Uterus (tissue), 4 donors: ENCODE measurements at places on chromosomes 16 and 17.
A peak's percentile ranks its signal among the peaks of the same experiment; 100 is the strongest.

- DNase-seq = no peak
Measured at GRCh38 chr16:55668340-55669281, 12.8 kb downstream of the SLC6A2 start.

- no peak for DNase-seq
Measured at GRCh38 chr16:4180511-4180910, 61.4 kb downstream of the SRL start.

- no peak for DNase-seq
Measured at GRCh38 chr17:28364665-28365363, at the start of gene SEBOX. SEBOX (minus strand) TSS chr17:28365199; CDS start chr17:28365151, 48 bp downstream.

GRCh38 chr17:33779234-33779591 is 475.9 kb upstream of the CCL2 start:
- peak; percentile 31 for DNase-seq

DNA sequence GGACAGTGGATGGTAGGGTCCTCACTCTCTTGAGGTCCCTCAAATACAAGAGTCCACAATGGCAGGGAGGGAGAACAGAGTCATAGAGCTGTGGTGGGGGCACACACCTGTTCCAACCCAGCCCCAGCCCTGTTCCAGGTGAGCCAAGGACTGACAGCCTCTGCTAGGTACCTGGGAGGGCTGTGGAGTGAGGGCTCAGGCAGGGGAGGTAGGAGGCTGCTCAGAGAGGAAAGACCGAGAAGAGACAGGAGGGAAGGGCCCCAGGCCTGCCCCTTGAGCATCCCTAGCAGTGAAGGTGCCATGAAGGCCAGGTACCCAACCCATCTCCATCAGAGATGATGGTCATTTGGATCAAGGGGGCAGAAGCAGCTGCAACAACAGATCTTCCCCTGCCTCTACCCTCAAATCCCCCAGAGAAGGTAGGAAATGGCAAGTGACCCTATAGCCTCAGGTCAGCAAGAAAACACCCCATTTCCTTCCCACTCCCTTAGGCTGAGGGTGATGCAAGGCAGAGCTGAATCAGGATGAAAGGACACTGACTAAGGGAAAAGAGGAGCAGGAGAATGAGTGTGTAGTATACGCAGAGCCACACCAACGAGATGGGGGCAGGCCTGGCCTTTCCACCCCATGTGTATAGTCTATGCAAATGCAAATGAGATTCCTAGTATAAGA is 28.6 kb downstream of the CD300LG start:
- no peak for DNase-seq

- no peak for DNase-seq
Measured at GRCh38 chr16:50273888-50274325, 7.6 kb downstream of the ADCY7 start.

DNA sequence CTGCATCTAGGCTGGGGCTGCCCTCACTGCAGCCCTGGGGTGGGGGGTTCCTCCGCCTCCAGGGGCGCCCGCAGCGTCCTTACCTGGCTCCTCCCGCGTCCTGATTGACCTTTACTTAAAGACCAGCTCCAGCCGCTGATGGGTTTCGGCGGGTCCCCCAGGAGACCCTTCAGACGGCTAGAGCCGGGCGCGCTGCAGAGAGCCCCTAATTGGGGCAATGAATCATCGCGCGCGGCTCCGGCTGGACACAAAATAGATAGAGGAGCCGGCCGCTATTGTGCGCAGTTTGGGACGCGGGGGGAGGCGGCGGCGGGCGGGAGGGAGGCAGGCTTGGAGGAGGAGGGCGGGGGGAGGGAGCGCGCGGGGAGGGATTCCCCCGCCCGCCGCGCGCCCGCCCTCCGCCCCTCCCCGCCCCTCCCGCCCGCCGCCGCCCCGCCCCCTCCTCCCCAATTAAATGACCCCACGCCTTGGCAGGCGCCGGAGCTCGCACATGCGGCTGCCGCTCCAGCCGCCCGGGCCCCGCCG is 56.5 kb upstream of the CIBAR2 start:
- DNase-seq = peak; percentile 80

DNA sequence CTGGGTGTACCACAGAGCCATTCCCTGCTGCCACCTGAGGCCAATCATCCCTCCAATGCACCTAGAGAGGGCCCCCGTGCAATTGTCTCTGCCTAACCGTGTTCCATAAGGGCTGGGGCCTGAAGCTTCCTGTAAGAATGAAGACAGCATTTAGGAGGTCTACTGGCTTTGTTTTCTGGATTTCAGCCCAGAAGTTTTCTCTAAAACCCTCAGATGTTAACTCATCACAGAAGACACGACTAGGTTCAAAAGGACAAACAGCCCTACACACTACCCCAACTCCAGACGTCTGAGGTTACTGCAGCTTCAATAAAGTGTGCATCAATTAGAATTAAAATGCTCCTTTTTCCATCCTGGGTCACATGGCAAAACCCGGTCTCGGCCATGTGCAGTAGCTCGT is 10.8 kb upstream of the DRG2 start:
- no peak for DNase-seq

DNA sequence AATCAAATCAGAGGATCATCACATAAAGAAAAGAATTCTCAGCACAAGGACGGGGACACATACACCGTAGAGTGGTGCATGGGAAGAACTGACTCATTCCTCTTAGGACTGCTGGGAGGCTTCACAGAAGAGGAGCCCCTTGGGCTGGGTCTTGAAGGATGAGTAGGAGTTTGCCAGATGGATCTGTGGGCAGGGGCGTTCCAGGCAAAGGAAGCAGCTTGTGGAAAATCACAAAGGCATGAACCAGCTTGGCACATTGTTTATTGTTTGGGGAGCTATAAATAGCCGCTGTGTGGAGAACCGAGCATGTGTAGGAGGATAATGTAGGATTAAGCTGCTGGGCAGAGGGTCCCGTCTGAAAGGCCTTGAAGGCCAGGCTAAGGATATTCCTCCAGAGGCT is 5.1 kb upstream of the SLC16A11 start:
- no peak for DNase-seq

- peak; percentile 17 for DNase-seq
Measured at GRCh38 chr16:75114179-75114945, 2.2 kb downstream of the LDHD start.

DNA sequence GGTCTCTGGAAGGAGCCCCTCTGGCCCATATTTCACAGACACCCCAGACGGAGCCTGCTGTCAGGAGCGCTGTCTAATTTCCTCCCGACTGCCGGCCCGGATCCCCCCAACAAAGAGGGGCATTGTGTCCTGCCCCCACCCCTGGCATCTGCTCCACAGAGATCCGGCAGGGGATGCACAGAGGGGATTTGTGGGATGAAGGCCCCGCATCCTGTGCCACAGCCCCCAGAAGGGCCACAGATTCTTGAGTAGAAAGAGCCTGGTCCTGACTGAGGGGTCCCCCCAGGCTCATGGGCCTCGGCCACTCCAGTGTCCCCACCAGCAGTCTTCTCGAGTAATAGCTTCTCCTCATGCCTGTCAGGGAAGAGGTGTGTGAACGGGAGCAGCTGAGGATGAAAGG is 29.5 kb downstream of the MEOX1 start:
- no peak for DNase-seq

DNA sequence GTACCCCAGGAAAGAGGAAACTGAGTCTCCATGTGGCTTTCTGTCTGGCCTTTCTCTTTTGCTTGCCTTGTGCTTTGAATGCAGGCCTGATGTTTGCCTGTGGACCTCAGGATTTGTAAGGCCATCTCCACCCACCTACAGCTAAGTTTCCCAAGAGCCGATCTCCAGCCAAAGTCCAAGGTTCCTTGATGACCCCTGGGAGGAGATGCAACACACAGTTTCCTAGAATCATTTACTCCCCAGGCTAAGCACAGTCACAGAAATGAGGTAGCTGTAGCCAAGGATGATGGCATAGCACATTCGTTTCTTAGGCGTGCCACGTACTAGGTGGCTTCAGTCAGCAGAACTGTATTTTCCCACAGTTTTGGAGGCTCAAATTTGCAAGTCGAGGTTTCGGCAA is 595.4 kb downstream of the MAF start:
- no peak for DNase-seq

DNA sequence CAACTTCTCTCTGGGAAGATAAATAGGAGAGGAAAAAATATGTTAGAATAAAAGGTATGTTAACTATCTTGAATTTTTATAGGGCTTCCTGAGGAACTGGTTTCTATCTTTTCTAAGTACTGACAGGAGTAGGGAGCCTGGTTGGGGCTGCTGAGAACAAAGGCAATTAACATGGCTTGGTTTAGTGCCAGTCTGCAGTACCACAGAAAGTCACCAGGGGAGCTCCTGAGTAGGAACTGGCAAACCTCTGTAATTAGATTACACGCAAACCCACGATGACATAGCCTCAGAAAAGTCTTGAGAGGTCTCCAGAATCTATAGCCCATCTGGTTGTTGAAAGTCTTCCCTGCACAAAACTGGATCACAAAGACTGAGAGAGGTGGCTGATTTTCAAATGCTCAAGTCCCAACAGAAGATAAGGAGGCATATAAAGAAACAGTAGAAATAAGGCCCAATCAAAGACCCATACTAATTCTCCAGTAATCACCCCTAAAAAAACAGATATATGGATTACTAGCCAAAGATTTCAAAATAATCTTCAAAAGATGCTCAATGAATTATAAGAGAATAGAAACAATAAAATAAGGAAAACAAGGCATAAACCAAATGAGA is 11.7 kb upstream of the CNTNAP4 start:
- no peak for DNase-seq

DNA sequence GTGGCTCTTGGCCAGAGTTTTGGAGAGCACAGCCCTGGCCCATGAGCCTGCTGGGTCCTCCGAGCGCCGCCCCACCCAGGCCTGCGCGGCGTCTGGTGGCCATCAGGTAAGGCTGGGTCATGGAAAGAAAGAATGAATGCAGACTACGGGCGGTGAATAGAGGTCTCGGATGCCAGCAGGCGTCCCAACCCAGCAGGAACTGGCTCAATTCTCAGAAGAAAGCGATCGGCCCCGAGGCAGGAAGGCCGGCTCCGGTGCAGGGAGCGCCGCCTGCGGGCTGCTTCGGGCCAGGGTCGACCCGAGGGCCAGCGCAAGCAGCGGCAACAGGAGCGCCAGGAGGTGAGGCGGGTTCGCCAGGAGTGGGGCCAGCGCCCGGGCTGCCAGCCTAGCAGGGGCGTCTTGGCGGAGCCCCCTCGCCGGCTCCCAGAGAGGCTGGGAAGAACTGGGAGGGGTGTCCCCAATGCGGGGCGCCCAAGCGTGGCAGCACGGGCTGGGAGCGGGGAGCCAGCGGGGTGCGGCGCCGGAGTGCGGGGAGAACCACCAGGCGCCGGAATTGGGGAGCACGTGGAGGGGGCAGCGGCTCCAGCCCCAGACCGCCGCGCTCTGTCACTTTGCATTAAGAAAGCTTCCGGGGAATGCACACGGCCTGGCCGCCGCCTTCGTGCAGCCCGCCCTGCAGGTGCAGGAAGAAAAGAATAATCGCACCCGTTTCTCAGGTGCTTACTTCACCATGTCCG is 7.1 kb upstream of the TMC5 start:
- no peak for DNase-seq

GRCh38 chr16:27646806-27647205 is 96.9 kb downstream of the KATNIP start:
- no peak for DNase-seq

DNA sequence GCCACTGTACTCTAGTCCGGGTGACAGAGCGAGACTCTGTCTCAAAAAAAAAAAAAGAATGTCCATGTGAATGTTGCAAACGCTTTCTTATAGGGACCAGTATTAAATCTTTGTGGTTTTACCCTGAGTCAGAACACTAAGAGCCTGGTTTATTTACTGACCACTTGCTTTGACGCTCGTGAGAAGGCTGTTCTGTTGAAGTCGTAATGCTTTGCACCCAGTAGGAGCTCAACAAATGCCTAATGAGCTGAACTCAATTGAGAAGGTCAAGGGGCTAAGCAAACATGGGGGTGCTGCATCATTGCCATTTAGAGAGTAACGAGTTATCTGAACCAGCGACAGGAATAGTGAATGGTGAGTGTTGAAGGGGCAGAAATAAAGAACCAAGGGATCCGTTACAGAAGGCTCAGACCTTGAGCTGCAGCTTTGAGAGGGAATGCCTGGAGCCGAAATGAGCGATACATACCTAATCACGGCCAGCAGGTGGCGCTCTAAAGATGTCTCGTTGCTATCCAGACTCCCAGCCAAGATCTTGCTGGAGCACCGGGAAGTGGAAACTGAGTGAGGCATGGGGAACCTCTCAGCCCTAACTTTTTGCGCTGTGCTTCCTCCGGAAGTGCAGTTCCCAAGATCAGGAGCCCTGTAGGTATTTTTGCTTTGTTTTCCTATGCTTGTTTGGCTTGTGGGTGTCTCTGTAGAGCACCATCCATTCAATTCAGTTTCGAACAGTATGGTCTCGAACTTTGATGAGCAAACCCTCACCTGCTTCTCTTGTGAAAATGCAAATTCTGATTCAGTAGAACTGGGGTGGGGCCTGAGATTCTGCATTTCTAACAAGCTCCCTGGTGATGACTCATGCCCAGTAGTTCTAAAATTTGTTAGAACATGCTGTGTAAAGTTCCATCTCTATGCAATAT is 12.6 kb upstream of the RNF222 start:
- DNase-seq = peak; percentile 90

GRCh38 chr17:75854101-75854748 is 910 bp downstream of the WBP2 start:
- DNase-seq = no peak
